Stimulated activated CD8-positive, alpha-beta memory T cell treated with anti-CD3 and anti-CD28 coated beads, Interleukin-4, amount 100 ng/mL, for 48 hours (primary cell): ENCODE measurements at places on chromosomes 4 and X.

DNA sequence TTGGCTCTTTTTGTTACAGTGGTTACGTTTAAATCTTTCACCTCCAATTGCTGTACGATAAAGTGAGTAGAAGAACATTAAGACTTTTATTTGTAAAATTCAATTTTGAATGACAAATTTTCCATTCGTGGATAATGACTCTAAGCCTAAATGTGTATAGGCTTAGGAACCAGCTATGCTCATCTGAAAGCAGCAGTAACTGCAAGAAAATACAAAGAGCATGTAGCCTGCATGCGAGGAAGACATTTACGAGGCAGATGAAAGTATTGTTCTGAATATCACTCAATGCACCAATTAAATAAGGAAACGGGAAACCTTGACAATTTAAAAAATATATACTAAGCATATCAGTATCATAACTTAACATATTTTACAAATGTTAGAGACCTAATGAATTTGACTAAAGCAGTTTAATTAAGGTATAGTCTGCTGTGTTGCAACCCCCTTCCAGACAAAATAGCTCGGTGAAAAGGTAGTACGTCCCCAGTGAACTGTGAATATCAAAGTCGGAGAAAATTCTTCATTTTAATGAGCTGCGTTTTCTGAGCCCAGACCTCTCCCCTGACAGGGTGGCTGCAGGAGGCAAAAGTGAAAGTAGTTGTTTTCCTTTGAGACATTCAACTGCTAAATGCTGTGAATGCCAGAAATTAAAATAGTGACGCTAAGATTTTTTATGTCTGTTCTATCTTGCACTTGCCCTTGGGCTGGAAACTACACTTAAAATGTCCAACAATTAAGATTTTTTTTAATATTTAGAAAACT lies 1236.5 kb upstream of the TENM3 start:
- no peak for DNase-seq

- DNase-seq, result no peak
Measured at GRCh38 chr4:1713003-1713851, 1.1 kb upstream of the SLBP start.

DNA sequence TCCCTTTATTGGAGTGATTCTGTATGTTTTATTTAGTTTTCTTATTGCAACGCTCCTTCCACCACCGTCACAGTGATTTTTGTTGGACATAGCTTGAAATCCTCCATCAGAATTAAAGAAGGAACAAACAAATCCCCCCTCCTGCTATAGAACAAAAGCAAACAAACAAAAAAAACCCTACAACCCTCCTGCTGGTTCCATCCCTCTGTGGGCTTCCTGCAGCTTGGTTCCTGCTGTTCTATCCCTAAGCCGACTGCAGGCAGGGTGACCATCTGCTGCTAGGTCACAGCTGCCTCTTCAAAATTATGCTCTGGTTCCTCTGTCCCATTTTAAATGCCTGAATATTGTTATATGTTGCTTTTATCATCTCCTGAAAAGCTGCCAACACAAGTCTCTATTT lies 116.8 kb upstream of the AGA start:
- DNase-seq, result no peak

DNA sequence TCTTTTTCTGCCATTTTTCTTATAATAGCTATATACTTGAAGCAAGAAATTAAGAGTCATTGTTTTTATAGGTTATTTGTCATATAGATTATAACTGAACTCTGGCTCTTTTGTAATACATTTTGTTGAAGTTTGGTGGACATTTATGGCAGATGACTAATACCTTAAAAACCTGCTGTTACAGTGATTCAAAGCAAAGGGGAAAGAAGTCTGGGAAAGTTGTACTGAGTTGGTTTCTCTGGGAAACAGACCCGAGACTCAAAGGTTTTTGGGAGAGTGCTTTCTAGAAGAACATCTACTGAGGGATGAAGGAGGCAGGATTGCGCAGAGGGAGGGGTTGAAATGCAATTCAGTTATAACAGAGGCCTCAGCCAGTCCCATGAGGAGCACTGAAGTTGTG lies 35.9 kb downstream of the NAP1L5 start:
- DNase-seq, result no peak
